Hematopoietic multipotent progenitor cell treated with erythropoietin and hydrocortisone succinate and interleukin-3 and kit ligand, for 6 days (in vitro differentiated cells): ENCODE measurements at places on chromosomes 4 and X.

DNA sequence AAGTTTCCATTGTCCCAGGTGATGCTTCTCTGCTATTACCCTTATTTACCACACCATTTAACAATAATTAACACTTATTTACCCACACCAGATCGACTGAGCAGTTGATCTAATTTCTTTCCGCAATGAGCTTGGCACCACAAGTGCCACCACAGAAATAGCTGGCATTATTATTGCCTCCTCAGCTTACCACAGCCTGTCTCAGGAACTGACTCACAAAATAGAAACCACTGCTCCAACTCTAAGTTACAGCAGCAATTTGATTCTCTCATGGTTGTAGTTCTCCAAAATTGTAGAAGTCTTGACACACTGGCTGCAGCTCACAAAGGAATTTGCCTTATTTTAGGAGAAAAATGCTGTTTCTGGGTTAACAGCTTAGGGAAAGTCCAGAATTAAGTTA is 22.5 kb downstream of the ZNF721 start:
- no peak for DNase-seq

DNA sequence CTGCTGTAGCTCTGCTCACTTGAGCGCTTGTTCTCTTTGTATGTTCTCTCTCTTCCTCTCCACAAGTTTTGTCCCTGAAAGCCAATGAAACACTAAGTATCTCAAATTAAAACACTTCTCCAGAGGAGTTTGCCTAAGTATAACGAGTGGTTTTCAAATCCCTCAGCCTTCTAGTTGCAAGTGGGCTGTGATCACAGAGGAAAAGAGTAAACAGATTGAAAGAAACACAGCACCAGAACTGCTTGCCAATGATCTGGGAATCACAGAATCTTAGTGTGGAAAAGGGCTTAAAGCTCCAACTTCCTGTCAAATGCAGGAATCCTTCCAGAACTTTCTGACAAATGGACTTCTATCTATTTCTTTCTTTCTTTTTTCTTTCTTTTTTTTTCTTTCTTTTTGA is 4.8 kb upstream of the PRSS12 start:
- no peak for DNase-seq

DNA sequence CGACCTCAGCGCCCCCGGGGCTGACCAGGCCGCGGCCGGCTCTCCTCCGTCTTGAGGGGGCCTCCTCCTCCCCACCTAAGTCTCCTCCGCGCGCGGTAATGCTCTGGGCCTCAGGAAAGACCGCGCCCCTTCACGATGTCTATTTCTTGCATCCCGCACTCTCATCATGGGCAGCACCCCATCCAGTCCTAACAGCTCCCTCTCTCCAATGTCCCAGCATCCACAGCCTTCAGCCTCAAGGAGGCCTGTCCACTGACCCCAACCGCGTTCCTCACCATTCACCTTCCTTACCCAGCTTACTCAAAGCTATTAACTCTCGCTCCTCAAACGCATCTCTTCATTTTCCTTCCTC is 77.5 kb downstream of the MAGED4 start:
- peak; percentile 19 for DNase-seq

- peak; percentile 24 for DNase-seq
Observed at GRCh38 chr4:105191621-105192210, 45.0 kb downstream of the TET2 start.

DNA sequence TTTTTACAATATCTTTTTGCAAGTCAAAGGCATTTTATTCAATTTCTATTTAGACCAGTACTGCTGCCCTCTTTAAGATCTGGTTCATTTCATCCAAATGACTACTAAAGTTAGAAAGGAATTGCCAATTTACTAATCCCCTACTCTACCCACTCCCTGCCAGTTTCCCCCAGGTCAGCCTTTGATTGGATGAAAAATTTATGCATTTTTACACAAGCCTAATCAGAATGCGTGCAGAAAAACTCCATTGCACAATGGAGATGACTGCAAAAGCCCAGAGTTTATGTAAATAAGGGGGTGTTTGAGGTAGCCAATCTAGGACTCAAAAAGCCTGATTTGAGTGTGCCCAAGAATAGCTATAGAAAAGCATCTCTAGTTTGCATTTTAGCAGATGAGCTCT is 310.6 kb downstream of the PABPC4L start:
- DNase-seq, result no peak

DNA sequence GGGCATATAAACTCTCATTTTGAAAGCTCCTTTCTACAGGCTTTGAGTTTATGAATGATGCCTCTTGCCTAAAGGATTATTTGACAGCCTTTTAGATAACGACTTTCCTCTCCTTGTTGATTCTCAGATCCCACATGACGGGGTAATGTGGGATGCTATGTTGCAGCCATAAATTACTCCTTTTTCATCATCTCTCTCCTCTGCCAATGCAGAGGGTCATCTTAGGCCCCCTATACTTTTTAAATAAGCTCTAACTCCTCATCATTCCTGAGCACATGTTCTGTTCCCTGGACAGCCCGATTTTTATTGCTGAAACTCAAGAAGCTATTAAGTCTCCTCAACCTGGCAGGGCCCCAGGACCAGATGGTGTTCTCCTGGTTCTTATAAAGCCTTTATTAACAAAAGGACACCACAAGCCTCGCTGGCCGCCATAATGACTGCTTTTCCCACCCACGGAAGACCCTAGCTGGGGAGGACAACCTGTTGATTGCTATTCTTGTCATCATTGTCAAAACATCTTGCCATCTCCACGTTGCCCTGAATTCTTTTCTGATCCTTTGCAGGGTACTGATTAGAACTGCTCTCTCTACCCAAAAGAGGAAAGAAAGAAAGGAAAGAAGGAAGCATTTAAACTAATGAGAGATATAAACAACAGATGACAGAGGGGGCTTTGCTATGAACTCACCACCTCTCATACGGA is 150.7 kb downstream of the DHX15 start:
- DNase-seq, result no peak

- no peak for DNase-seq
Observed at GRCh38 chr4:24477919-24478318, 106.4 kb downstream of the DHX15 start.

DNA sequence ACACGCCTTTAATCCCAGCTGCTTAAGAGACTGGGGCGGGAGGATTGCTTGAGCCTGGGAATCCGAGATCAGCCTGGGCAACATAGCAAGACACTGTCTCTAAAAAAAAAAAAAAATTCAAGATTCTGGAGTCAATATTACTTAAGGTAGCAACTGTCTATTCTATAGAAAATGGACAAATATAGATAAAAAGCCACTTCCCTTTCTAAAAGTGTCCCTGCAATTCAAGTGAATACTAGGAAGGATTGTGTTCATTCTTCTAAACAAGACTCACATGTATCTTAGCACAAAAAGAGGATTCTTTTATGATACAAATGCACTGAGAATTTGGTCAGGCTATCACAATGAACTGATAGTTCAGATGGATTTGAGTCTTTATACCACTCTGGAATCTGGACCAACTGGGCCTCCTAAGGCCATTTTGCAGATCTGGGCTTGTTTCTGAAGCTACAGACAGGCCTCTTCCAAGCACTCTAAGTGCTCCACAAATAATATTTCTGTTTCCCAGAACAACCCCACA is 7.0 kb downstream of the PKD2 start:
- peak; percentile 39 for DNase-seq

DNA sequence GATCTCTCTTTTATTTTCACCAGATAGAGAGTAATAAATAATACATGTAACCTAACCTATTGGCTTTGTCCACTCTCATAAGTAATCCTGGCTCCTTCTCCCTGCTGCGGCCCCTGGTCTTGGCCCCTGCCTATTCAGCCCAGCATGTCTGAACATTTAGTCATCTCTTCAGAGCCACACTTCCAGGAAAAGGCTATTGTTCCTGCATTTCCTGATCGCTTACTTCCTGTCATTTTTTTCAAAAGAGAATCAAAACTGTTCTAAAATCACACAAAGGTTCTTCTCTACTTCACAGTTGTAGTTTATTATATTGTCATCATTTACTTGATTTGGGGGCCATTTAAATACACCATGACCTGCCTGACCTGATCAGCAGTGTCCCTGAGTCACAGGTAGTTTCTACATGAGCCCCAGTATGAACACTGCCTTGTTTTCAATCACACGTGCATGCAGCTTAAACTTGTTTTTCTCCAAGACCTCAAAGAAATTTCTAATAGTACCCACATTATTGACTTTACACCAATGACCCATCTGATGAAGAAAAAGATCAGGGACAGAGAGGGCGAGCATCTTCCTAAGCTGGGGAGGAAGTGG is 47.4 kb upstream of the KDR start:
- DNase-seq, result no peak

GRCh38 chrX:13263560-13264251 is 56.1 kb downstream of the ATXN3L start:
- DNase-seq, result no peak

- DNase-seq, result no peak
Observed at GRCh38 chrX:143964549-143964948, 80.7 kb downstream of the UBE2NL start.

DNA sequence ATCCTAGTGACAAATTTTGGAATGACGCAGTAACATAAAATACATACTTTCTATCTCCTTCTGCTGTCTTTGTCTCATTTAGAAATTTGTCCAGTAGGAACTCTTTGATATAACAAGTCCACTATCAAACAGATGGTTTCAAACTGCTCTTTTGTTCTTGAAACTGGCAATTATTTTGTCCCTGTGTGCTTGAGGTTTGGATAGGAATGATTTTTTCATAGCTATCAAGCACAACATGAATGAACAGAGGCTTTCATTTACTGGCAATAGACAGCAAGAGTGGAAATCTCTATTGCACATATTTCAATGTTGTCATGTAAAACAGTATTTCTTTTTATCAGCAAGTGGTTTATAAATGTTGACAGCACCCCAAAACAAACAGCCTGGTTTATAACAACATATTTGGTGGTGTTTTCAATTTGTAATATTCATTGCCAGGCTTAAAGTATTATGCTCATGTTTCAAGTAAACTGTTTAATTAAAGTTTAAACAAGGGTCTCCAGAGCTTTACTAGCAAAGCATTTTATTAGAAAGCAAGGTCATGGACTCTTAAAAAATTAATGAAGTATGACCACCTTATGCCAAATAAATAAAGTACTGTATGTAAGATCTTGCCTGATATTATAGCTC is 60.0 kb downstream of the TIGD2 start:
- DNase-seq, result no peak

DNA sequence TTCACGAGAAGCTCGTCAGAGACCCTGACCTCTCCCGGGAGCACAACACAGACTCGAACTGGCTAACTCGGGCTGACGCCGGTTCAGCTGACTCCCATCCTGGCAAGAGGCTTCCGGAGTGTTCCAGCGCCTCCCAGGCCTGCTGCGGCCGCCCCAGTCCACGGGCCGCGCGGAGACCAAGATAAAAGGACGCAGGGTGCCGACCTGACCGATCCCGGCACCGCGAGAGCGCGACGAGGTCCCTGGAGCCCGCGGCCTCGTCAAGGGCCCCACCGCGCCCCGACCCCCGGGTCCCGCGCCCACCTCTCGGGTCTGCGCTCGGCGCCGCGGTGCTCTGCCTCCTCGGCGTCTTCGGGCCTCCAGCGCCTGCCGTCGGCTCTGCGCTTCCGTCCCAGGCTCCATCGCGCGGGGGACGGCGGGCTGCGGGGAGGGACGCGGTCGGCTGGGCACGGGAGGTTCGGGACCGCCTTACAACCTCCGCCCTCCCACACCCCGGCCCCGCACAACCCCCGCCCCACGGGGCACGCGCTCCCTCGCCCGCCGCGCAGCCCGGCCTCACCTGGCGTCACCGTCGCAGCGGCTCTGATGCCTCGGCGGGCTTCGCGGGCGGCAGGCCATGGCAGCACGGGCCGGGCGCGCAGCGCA is 426 bp downstream of the SLBP start:
- peak; percentile 52 for DNase-seq

DNA sequence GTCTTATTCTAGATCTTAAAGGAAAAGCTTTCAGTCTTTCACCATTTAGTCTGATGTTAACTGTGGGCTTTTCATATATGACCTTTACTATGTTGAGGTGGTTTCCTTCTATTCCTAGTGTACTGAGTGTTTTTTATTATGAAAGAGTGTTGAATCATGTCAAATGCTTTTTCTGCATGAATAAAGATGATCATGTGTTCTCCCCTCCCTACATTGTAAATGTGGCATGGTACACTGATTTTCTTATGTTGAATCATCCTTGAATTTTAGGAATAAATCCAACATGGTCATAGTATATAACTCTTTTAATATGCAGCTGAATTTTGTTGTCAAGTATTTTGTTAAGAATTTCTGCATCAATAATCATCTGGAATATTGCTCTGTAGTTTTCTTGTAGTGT is 4.3 kb downstream of the CLGN start:
- no peak for DNase-seq

GRCh38 chr4:151469970-151470369 is 61.0 kb downstream of the FHIP1A start:
- no peak for DNase-seq

- DNase-seq, result no peak
Observed at GRCh38 chrX:109793191-109793590, 60.1 kb upstream of the ACSL4 start.

DNA sequence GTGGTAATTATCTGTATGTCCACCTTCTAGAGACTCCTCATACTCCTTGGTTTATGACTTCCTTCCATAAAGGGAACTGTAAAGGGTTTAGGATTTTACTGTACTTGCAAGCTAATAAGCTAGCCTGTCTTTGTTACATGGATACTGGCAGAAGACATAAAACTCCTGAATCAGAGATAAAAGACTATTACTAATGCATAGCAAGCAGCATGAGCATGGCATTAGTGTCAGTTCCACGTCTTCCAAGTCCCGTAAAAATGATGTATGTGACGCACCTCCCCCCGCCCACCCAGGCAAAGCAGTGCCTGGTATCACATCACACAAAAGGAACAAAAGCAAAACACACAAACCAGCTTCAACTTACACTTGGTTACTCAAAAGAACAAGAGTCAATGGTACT is 71.0 kb downstream of the SLC10A6 start:
- DNase-seq, result no peak

DNA sequence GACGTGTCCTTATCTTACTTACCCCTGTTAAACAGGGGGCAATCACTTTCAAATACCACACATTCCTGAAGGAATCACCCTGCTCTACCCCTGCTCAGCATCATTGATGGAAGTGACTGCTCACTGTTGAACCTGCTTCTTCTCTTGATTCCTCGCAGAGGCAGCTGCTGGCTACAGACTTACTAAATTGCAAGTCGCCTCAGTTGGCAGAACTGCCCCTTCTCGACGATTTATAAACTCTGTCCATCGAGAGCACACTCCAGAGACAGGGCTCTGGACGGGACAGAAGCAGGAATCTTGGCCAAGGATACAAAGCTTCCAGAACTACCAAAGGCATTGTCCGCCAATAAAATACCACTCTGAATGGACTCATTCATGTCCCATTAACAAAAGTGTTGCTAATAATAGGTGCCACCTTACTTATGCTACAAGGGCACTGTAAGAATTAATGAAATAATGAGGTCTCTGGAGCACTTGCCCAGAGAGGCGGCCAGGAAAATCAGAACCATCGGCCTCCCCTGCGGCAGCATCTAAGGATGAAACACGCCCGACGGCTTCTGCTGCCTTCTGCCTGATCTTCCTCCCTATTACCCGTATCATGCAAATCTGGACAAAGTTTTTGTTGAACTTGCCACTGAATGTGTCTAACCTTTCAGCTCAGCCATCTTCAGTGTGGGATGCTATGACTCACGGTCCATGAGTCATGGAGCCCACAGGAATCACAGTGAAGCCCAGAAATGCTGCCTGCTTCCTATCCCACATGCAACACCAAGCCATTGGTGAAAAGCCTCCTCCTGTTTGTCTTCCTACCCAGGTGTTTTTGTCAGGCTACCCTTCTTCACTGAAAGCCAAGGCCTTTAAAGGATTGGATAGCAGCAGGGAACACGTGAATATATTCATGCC is 164.9 kb downstream of the MAML3 start:
- no peak for DNase-seq
